ENCODE measurements at places on chromosomes 5 and 9.

DNA sequence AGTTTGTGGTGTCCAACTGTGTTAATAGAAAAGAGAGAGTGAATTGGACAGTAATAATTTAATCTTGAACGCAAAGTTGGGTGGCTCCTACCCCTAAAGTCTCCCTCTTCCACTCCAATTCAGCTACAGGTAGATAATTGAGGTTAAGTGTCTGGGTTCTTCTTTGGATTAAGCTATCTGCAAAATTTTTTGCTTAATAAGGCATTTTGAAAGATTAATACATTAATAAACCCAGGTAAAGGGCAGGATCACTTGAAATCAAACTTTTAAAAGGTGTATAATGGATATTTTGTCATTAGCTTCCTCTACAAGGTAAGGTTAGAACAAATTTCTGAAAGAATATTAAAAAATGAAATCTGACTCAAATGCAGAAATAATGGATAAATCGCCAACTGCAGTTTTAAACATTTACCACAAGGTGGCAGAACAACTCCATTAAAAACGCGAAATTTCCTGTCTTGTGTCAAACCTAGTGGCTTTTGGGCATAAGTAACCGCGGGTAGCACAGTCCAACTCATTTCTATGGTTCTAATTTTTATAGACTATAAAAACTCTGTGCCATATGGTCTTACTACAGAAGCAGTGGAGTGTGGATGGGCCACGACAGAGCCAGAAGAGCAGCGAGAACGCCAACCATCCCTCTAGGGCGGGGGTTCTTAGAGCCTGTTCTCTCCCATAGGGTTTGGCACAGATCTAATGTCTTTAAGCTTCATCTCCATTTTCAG lies 276.5 kb downstream of the ARHGEF28 start:
- peak; percentile 67 for DNase-seq

DNA sequence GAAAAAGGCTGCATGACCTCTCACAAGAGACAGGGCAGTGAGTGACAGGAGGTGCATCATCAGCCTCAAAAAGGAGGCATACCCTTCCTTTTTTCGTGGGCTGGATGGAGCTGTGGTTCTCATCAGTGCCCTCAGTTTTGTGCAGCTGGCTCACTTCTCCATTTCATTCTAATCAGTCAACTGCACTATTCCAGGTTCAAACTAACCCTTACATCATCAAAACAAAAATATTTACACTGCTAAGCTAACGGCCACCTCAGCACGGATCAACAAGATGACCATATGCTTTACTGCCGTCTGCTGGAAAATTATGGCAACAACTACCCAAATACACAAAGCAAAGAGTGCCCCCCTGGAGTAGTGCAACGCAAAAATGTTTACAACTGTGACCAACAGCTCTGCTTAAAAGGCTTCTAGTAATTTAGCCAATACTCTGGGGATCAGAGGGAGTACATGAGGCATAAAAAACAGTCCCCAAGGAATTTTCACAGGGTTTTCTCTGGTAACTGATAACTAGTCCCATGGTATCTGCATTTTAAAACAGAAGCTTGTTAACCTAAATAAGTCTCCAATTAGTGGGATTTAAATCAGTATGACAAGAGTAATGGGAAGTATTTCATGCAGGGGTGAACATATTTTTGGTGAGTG lies 10.8 kb downstream of the KCNV2 start:
- peak; percentile 79 for DNase-seq

DNA sequence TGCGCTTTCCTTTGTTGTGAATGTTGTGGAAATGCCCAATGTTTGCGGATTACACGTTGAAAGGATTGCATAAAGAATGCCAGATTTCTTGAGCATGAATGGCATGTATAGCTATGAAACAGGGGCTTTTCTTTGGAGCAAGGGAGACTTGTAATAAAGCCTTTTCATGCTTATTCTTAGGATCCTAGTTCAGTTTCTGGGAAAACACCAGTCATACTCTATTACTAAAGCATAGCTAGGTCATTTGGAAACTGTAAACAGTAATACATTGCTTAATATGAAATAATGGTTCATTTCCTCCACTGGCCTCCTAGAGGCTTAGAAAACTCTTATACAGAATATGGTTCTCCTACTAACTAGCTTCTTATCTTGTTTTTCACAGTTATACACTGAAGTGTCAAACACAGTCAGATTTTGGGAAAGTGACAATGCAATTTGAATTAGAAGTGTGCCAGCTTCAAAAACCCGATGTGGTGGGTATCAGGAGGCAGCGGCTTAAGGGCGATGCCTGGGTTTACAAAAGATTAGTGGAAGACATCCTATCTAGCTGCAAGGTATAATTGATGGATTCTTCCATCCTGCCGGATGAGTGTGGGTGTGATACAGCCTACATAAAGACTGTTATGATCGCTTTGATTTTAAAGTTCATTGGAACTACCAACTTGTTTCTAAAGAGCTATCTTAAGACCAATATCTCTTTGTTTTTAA lies 104.2 kb downstream of the MELK start:
- DNase-seq = no peak

GRCh38 chr5:157369507-157369906 lies 90.5 kb upstream of the NIPAL4 start:
- no peak for DNase-seq

DNA sequence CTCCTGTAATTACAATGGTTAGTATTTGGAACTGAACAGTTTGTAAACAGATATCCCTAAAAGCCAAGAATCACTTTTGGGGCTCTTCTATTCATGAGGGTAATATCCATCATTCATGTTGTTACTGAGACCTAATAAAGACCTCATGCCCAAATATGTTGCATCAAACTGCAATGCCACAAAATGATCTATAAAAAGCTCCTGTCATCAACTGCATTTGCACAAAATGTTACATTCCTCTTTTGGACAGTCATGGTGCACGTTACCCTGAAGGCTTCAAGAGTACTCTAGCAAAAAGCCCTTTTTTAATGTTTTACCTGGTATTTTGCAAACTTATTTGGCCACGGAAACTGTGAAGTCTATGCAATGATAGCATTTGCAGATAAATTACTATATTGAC lies 14.2 kb upstream of the EQTN start:
- DNase-seq = no peak

- DNase-seq = no peak
These were observed 36.1 kb downstream of the KLF4 start for GRCh38 chr9:107453479-107453878.

GRCh38 chr9:95669253-95669652 lies 152.5 kb upstream of the PTCH1 start:
- DNase-seq = no peak

- no peak for DNase-seq
These were observed 24.8 kb downstream of the FYB1 start for GRCh38 chr5:39194466-39195136.

DNA sequence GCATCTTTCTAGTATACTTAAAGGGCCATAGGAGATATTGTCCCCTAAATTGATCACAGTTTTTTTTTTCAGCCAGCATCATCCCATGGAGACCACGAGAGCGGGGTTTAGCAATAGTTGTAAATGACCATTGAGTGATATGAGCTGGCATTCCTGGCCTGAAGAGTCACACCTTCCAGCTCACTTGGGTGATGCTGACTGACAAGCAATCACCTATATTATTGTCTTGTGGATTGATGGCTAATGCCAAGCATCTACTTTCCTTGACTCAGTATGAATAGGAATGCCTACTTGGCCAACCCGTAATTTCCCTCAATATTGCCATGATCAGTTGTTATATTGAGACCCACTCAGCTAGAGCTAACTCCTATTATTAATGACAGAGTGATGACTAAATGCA lies 70.5 kb downstream of the ADAMTSL1 start:
- DNase-seq = no peak

GRCh38 chr5:14183187-14183939 lies 40.2 kb downstream of the TRIO start:
- DNase-seq = no peak

DNA sequence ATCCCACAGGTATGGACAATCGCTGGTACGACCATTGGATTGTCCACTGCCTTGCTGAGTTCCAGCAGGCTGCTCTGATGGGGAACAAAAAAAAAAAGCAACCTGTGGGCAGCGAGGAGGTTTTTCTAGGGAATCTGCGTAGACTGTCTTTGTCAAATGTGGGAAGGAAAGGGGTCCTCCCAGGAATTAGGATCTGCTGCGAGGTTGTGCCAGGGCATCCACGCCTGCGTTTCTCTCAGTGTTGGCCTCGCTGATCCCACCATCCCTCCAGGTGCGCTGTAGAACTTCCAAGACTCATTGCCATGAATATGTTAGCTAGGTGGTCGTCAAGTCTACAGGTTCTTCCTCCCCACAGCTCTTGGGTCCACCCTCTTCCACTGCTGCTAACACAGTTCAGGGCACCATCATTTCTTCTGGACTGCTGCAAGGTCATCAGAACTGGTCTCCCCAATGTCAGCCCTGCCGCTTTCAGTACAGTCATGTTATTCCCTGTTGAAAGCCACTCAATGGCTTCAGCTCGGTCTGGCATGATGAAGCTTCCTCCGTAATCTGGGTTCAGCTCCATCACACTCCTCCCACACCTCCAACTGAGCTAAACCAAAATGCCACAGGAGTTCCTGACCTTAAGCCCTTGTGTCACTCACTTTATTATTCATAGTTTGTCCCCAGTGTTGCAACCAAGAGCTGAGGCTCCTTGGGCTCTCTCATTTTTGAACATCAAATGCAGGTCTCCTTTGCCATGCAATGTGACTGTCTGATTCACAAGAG lies 79.5 kb upstream of the DMRT1 start:
- DNase-seq = no peak

- DNase-seq = no peak
These were observed 1.8 kb upstream of the ACTL7B start for GRCh38 chr9:108857572-108857971.

GRCh38 chr9:133994353-133995011 lies 2.4 kb upstream of the VAV2 start:
- DNase-seq = peak; percentile 75

DNA sequence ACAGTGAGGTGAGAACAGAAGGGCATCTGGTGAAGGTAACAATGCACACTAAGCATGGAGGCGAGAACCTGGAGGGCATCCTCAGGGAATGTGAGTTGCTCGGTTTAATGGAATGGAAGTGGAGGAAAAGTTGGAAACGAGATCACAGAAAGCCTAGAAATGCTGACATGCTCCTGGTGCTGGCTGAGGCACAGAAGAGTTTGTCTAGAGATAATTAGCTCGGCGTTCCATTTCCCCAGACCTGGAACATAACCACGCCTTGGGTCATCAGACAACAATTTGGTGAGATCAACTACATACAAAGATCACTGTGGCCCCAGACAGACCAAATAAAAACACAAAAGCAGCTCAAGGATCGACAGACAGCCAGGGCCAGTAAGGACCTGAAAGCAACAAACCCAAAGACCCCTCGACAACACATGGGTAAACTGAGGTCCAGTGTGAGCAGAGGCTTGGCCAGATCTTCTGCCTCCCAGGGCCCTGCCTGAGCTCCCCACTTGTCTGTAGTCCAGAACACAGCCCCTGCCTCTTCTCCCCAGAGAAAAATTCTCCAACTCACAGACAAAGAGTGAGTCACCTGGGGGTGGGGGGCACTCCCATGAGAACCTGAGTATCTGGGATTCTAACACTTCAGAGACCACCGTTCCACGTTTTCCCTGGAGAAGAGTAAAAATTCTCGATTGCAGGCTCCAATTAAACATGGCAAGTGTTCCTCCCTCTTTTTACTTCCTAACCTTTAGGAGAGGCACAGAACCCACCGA lies 52.5 kb downstream of the SHB start:
- no peak for DNase-seq

GRCh38 chr5:96880444-96881164 lies 4.3 kb downstream of the ERAP2 start:
- DNase-seq = no peak

GRCh38 chr5:92508271-92508670 lies 1072.7 kb downstream of the NR2F1-AS1 start:
- DNase-seq = no peak

DNA sequence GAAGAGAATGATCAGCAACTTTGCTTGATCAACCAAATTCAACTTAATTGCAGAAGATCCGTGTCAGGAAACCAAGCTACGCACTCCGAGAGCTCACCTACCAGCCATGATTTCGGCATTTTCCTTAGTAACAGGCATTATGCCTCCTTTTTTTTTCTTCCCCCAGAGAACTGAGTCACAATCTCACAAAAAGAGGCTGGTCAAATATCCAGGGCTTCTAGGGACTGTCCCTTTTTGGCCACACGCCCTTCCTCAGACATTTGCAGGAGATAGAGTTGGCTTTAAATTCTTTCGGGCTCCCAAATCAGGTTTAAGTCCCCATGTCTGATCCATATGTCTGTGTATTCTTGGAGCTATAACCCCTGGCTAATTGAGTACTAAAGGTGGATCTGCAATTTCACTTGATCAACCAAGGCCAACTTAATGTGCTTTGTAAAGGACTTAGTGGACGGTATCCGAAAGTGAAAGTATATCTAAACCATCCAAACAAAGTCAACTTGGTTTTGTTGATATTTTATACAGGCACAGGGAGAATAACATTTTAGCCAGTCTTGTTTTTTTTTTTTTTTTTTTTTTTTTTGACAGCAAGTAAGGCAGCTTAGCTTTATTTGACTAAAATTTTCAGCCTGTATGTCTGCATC lies 100.8 kb upstream of the TBCA start:
- no peak for DNase-seq

DNA sequence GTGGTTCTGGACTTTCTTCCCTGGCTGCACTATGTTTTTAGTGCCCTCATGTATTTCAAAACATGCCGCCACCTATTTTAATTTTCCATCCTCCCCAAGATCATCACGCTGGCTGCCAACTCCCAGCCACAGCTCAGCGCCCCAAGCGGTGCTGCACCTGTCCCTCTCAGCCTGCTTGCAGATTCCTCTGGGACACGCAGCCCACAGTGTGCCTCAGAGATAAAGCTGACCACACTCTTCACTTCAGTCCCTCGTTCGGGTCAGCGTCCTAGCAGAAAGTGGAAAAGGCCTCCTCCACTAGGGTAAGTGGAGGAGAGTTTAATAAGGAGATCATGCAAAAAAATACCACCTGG lies 56.2 kb upstream of the CKS2 start:
- no peak for DNase-seq

DNA sequence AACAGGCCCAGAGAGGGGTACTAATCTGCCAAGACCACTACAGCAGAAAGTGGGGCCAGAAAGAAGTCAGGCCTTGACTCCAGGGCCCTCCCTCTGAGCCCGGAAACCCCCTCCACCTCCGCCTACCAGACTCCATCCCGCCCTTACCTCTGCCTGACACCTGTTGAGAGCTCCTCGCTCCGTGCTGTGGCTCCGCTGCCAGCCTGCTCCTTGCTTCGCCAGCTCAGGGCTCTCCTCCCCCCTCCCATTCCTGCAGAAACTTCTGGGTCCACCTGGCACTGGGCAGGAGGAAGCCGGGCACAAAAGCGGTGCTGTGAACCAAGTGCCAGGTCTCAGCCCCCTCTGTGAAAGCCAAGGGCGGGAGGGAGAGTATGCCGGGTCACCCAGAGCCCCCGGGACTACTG lies 6.4 kb upstream of the ST6GALNAC6 start:
- DNase-seq = no peak

DNA sequence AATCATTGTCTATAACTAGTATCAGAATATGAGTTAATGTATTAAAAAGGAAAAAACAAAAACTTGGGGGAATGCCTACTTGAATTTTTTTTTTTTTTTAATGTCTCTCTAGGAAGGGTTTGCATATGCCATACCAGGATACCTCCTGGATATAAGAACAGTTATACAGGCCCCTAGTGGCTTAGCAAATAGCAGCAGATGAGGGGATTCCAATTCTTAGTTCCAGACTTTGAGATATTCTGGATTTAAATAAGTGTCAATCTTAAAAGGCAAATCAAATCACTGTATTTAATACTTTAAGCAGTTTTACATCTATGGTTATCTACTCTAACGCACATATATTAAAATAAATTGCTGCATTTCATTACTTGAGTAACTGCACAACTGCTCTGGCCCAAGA lies 1055.5 kb upstream of the DMAC1 start:
- DNase-seq = no peak

All from NCI-H774 (cell line).